ENCODE measurements at places on chromosomes 5 and 9. TPM values are rescaled to one million over a fixed set of nuclear protein-coding genes. Genes with fewer than 3 reads are reported as not detected.

The MORN5 gene
- total RNA-seq = 17.9 TPM

- H3K36me3 ChIP-seq = no peaks in the 10 kb centered on the region
- no peak for DNase-seq
- no peaks in the 10 kb centered on the region for H3K27me3 ChIP-seq
- peak overlapping the region; percentile 38 for H3K27ac ChIP-seq
Measured at GRCh38 chr9:136324501-136325300, 2.6 kb upstream of the GPSM1 start.

- no peaks in the 10 kb centered on the region for H3K4me1 ChIP-seq
- peaks cover 3% of the 10 kb centered on the region for H3K36me3 ChIP-seq
- no peaks in the 10 kb centered on the region for H3K27me3 ChIP-seq
- DNase-seq = no peak
- H3K4me3 ChIP-seq = no peak overlapping the region
- H3K27ac ChIP-seq = no peak overlapping the region
Measured at GRCh38 chr5:157497875-157498611, 38.0 kb downstream of the NIPAL4 start.

The SPINK1 gene
- total RNA-seq = 4.0 TPM

DNA sequence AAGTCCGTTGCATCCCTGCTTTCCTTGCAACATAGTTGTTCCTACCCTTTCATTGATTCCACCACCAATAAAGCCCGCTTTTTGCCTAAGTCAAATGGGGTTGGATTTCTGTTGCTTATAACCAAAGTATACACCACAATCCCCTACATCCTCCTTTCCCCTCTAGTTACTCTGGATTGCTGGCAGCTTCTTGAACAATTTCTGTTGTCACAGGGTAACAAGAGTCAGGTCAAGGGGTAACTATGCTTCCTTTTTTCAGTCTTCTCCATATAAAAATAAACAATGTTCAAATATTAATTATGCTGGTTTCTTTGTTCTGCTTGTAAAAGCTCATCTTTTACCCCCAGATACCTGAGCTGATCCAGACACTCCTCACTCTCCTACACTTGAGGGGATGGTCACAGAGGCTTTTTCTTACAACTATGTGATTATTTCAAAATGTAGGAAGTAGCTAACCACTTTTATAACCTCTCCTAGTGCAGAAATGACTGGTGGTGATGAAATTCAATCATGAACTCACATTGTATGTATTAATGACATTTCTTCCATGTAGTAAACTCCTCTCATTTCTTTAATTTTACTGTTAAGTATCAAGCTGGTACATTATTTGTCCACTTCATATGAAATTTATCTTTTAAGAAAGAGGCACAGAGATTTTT lies 136.5 kb downstream of the SNX18 start:
- peaks cover 6% of the 10 kb centered on the region for H3K4me1 ChIP-seq
- no peak overlapping the region for H3K4me3 ChIP-seq
- no peak overlapping the region for H3K27ac ChIP-seq
- no peak for DNase-seq
- no peaks in the 10 kb centered on the region for H3K27me3 ChIP-seq

- H3K27me3 ChIP-seq = no peaks in the 10 kb centered on the region
- H3K27ac ChIP-seq = no peak within 1 kb of the TSS
- no peaks in the 10 kb centered on the region for H3K4me1 ChIP-seq
- H3K4me3 ChIP-seq = no peak within 1 kb of the TSS
Measured at GRCh38 chr5:160852049-160852448, at the start of gene ATP10B. Gene ATP10B, minus strand, starts transcription at chr5:160852211. Its CDS starts 164,137 bp downstream, at chr5:160688074.

GRCh38 chr9:16487915-16488314 lies 382.6 kb downstream of the BNC2 start:
- no peak overlapping the region for H3K4me3 ChIP-seq
- H3K36me3 ChIP-seq = no peaks in the 10 kb centered on the region
- H3K27me3 ChIP-seq = no peaks in the 10 kb centered on the region
- H3K4me1 ChIP-seq = peaks cover 7% of the 10 kb centered on the region
- no peak for DNase-seq

The LMX1B gene
- total RNA-seq = 0.77 TPM

All from lung (tissue), 17 donors.